Cardiac fibroblast (primary cell): ENCODE measurements at places on chromosomes 13 and 19.
A peak's percentile ranks its signal among the peaks of the same experiment; 100 is the strongest.

DNA sequence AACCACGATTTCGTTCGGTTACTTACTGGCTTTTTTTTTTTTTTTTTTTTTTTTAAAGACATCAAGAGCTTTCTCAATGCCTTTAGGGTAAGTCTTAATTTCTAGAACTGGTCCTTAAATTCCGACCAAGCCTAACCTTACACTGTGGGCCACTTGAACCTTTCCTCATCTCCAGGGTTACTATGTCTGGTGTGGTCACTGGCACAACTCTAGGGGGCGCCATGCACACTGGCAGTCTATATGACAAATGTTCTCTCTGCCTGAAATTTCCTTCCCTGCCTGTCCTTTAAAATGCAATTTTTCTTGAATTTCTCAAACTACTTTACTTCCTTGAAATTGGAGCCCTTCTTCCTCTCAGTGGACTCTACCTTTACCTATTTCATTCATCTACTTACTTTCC, 227.4 kb downstream of the KLF5 start:
- DNase-seq, result no peak

DNA sequence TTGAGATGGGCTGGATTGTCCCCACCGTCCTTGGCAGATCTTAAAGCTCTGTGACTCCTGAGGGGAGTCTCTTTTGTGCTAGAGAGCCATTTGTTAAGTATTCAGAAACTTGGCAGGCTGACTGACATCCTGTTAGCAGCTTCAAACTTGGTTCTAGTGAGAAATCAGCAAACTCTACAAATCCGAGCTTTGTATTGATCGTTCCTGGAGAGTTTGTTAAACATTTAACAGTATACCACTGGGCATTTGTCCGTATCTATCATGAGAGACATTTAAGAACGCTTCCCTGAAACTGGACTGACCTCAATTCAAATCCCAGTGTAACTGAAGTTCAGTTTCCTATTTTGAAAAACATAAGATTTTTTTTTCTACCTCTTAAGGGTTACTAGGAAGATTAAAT, 3.1 kb downstream of the ATP12A start:
- DNase-seq, result no peak

DNA sequence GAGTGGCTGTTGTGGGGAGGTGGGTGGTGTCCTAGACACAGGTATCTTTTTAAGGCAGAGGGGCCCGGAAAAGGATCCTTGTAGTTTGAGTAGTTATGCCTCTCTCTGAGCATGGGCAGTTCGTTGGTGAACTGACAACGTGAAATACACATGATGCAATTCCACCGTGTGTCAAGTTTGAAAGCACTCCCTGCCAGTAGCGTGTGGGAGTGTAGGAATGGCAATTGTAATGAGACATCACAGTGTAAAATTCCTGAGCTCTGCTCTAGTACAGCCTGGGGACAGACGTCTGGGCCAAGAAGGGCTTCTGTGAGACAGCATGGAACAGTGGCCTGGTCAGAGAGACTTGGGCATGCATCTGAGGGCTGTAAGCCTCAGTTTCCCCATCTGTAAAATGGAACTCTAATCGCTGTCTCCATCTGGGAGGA, 10.4 kb upstream of the ASF1B start:
- DNase-seq, result peak; percentile 84

DNA sequence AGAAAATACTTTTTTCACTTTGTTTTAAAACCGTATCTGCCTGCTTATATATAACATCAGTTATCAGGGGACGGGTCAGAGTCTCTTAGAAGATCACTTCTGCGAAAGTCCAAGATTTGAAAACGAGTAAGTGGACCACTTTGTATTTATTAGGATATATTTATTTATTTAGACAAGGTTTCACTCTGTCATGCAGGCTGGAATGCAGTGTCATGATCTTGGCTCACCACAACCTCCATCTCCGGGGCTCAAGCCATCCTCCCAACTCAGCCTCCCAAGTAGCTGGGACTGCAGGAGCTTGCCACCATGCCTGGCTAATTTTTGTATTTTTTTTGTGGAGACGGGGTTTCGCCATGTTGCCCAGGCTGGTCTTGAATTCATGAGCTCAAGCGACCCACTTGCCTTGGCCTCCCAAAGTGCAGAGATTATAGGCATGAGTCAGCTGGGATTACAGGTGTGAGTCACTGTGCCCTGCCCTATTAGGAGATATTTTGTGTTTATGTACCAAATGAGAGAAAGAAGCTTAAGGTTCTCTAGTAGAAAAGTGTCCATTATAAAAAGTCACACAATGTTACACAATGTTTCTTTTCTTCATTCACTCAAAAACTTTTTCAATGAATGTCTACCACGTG, 39.5 kb downstream of the RASL11A start:
- DNase-seq, result no peak
